ENCODE measurements at places on chromosomes 5 and 9. TPM values are rescaled to one million over a fixed set of nuclear protein-coding genes. Genes with fewer than 3 reads are reported as not detected.

DNA sequence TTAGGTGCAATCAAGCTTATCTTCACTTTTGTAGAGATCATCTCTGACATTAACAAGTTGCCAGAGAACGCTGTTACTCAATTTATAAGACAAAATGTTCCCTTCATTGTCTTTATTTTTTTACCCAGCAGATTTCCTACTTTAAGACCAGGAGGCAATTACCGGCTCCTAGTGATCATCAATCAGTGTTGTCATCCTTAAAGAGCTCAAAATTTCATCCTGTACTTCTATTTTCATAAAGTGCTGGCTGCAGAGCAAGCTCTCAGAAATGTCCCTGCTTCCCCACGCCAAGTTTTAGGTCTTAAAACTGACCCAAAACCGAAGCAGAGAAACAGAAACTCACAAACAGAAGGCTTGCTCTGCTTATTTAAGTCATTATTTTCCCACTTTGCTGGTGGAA lies 82.9 kb downstream of the PJA2 start:
- H3K27me3 ChIP-seq = no peaks in the 10 kb centered on the region
- no peak overlapping the region for H3K27ac ChIP-seq
- no peak overlapping the region for H3K4me3 ChIP-seq
- H3K4me1 ChIP-seq = no peaks in the 10 kb centered on the region
- no peak for DNase-seq
- no peaks in the 10 kb centered on the region for H3K36me3 ChIP-seq

DNA sequence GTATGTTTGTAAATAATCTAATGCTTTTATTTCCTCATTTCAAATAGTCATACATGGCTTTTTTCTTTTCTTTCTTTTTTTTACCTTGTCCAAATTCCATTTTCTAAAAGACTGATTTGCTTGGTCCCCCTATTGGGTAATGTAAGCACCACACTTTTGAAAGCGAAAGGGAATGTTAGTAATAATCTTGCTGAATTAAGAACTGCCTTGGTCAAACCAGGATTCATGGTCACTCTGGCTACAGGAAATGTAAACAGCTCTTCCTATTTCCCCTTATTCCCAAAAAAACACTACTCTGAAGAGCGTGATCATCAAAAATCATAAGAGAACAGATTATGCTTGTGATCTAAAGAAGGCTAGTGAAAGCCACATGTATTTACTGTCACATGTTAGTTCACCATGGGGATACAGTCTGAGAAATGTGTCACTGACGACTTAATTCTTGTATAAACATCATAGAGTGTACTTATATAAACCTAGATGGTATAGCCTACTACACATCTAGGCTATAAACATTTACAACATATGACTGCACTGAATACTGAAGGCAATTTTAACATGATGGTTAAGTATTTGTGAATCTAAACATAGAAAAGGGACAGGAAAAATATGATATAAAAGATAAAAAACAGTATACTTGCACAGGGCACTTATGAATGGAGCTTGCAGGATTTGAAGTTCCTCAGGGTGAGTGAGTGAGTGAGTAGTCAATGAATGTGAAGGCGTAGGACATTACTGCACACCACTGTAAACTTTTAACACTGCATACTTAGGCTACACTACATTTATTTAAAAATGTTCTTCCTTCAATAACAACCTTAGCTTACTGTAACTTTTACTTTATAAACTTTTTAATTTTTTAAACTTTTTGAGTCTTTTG lies 75.3 kb downstream of the HMGCR start:
- H3K4me3 ChIP-seq = no peak overlapping the region
- H3K27ac ChIP-seq = no peak overlapping the region
- H3K27me3 ChIP-seq = no peaks in the 10 kb centered on the region
- H3K36me3 ChIP-seq = no peaks in the 10 kb centered on the region

Gene PCDHGA2
- 0.07 TPM for total RNA-seq

- peak overlapping the region; percentile 5 for H3K4me3 ChIP-seq
- H3K27ac ChIP-seq = no peak overlapping the region
- no peak for DNase-seq
- peaks cover 52% of the 10 kb centered on the region for H3K4me1 ChIP-seq
- H3K36me3 ChIP-seq = no peaks in the 10 kb centered on the region
Measured at GRCh38 chr9:70260606-70261005, 1.8 kb downstream of the SMC5 start.

Gene PDLIM4
- 1.4 TPM for total RNA-seq

GRCh38 chr9:18184401-18184800 lies 289.6 kb upstream of the ADAMTSL1 start:
- H3K4me3 ChIP-seq = no peak overlapping the region
- H3K4me1 ChIP-seq = no peaks in the 10 kb centered on the region
- no peaks in the 10 kb centered on the region for H3K27me3 ChIP-seq
- no peak for DNase-seq

- no peak overlapping the region for H3K27ac ChIP-seq
- DNase-seq = no peak
- H3K36me3 ChIP-seq = no peaks in the 10 kb centered on the region
- no peaks in the 10 kb centered on the region for H3K4me1 ChIP-seq
Measured at GRCh38 chr5:127645300-127645726, 3.6 kb upstream of the CTXN3 start.

GRCh38 chr9:118238139-118238538 lies 533.9 kb downstream of the TLR4 start:
- no peaks in the 10 kb centered on the region for H3K27me3 ChIP-seq
- no peaks in the 10 kb centered on the region for H3K36me3 ChIP-seq
- DNase-seq = no peak
- H3K4me3 ChIP-seq = no peak overlapping the region

- no peak for DNase-seq
- no peak overlapping the region for H3K27ac ChIP-seq
- no peaks in the 10 kb centered on the region for H3K4me1 ChIP-seq
- no peak overlapping the region for H3K4me3 ChIP-seq
- no peaks in the 10 kb centered on the region for H3K27me3 ChIP-seq
Measured at GRCh38 chr5:74103131-74104023, 477.4 kb downstream of the ARHGEF28 start.

- H3K4me1 ChIP-seq = no peaks in the 10 kb centered on the region
- no peak overlapping the region for H3K4me3 ChIP-seq
- no peak overlapping the region for H3K27ac ChIP-seq
- DNase-seq = no peak
Measured at GRCh38 chr9:82353631-82354278, 365.2 kb downstream of the SPATA31D1 start.

Gene FAM151B
- 0.24 TPM for total RNA-seq

Gene EXD3
- total RNA-seq = 4.8 TPM

Gene SV2C
- not detected for total RNA-seq

All from CD8-positive, alpha-beta memory T cell (primary cell).